ENCODE measurements at places on chromosomes 5 and 9.

DNA sequence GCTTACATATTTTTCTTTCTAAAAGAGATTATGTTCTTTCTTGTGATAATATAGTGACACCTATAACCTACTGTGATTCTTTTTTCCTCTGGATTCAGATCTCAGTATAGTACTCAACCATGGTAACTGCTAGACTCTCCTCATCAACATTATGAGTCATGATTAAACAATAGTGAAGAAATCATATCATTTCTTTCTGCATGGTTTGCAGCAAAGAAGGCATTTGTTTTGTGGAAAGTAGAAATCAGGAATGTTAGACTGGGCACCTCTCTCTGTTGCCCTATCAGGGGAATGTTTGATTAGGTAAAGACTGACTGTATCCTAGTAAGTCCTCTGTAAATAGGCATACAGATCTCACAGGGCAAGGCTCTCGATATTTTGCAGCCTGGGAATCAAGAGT is 25.6 kb upstream of the SMC2 start:
- H3K27me3 ChIP-seq = peaks cover 12% of the 10 kb centered on the region
- no peaks in the 10 kb centered on the region for H3K4me1 ChIP-seq
- H3K4me3 ChIP-seq = no peak overlapping the region
- no peaks in the 10 kb centered on the region for H3K36me3 ChIP-seq
- DNase-seq = no peak
- no peak overlapping the region for H3K27ac ChIP-seq

DNA sequence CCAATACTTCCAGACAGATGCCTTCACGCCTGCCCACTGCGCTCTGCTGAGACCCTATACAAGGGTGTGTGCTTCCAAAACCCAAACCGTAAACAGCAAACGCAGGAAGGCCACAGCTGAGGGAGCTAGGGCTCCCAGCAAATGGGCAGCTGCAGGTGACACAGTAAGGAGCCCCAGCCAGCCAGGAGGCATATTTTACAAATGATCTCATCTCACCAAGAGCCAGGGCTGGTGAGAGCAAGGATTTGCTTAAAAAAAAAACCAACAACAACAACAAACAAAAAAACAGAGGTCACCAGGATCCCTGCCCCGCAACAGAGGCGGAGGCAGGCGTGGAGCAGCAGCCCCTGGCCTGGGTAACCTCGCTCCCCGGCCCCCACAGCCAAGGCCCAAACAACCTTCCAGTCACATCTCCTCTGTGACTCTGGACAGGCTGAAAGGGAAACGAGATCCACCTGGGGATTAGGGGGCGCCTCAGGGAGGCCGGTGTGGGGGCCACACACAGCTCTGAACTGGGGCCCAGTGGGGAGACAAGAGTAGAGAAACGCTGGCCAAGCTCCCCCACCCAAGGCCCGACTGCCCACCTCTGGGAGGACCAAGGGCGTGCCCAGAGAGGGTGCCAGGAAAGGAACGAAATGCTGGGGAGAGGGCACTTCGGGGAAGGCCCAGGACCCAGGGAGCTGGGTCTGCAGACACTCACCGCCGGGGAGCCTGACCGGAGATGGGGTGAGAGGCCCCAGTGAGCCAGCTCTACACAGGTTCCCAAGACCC is 3.3 kb downstream of the NACC2 start:
- H3K27ac ChIP-seq = peak overlapping the region; percentile 51
- H3K4me3 ChIP-seq = peak overlapping the region; percentile 21
- H3K27me3 ChIP-seq = no peaks in the 10 kb centered on the region
- H3K4me1 ChIP-seq = peaks cover 22% of the 10 kb centered on the region
- H3K36me3 ChIP-seq = peaks cover 3% of the 10 kb centered on the region

GRCh38 chr5:175021841-175022625 is 297.7 kb downstream of the MSX2 start:
- DNase-seq = no peak
- no peak overlapping the region for H3K4me3 ChIP-seq
- peaks cover 6% of the 10 kb centered on the region for H3K27me3 ChIP-seq
- no peaks in the 10 kb centered on the region for H3K36me3 ChIP-seq

DNA sequence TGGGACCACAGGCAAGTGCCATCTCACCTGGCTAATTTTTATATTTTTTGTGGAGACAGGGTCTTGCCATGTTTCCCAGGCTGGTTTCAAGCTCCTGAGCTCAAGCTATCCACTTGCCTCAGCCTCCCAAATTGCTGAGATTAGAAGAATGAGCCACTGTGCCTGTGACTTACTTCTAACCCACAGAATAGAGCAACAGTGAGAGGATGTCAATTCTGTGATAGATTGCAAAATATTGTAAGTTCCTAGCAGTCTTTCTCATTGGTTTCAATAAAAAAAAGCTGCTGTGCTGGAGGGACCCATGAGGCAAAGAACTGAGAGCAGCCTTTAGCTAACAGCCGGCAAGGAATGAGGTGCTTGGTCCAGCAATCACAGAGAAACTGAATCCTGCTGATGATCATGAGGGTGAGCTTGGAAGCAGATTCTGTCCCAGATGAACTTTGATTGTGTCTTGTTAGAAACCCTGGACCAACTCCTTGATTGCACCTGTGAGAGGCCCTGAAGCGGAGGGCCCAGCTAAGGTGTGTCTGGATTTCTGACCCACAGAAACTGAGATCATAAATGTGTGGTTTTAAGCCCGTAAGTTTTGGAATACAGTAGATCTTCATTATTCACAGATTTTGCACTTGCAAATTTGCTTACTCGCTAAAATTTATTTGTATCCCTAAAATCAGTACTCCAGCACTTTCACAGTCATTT is 149.7 kb downstream of the GCNT1 start:
- no peaks in the 10 kb centered on the region for H3K4me1 ChIP-seq
- no peak overlapping the region for H3K4me3 ChIP-seq

DNA sequence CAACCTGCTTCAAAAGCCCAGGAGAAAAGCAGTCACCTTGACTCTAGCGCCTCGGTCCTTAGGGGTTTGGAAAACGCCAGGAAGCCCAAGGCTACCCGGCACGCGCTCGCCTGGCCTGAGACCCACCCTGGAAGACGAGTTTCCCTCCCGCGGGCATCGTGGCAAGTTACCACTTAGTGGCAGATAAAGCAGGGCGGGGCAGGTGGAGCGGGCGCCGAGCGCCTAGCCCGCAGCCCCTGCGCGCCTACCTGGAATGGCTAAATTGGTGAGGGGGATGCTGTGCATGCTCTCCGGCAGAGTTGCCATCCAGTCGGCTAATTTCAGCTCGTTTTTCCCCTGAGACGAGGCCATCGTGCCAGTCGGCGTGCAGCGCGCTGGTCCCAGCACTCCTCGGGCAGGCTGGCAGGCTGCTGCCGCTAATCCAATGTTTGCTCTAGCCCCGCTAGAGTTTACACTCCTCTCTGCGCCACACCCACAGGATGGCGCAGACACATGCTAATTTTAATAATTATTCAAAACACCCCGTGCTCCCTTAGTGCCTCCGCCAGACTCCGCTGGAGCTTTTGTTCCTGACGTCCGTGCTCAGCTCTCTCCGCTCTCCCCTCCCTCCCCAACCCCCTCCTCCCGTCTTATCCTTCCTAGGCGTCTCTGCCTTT is at the start of gene PLCXD3:
PLCXD3 (minus strand) TSS at position 426 of the 656 bp plus-strand sequence; CDS start at position 351, 75 bp downstream.
- no peak for DNase-seq
- H3K4me1 ChIP-seq = no peaks in the 10 kb centered on the region
- no peaks in the 10 kb centered on the region for H3K36me3 ChIP-seq

DNA sequence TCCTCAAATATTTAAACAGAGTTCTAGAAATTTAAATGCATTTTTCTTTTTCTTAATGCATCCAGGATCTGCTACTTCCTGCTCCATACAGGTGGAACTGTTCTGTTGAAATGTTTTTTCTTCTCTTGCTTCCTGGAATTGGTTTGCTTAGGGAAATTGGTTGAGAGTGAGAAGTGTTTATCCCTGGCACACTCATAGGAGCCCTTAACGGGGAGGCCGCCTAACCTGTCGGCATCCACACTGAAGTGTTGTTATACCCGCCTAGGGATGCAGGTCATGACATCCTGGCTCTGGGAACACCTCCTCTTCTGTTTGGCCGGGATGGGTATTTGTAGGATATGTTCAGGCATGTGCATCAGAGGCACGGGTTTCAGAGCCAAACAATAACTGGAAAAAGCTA is 239.7 kb downstream of the GADD45G start:
- H3K27ac ChIP-seq = no peak overlapping the region
- peaks cover 2% of the 10 kb centered on the region for H3K36me3 ChIP-seq
- H3K4me3 ChIP-seq = no peak overlapping the region
- no peak for DNase-seq
- H3K27me3 ChIP-seq = peaks cover 16% of the 10 kb centered on the region

DNA sequence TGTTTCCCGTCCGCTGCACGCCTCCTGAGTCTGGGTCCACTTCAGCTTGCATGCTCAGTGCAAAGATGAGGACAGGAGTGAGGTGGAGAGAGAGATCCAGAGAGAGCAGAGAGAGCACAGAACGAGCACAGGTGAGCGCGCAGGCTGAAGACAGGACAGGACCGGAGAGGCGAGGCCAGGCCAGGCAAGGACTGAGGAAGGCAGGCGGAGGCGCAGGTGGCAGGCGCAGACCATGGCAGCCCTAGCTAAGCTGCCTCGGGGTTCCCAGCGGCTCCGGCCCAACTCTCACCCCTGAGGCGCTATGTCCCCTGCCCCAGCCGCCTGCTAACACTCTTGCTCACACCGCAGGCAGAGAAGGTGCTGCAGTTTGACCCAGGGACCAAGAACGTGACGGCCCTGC is 9.7 kb downstream of the GRIN1 start:
- no peak overlapping the region for H3K27ac ChIP-seq
- peaks cover 19% of the 10 kb centered on the region for H3K27me3 ChIP-seq
- no peaks in the 10 kb centered on the region for H3K4me1 ChIP-seq
- DNase-seq = no peak
- no peak overlapping the region for H3K4me3 ChIP-seq

DNA sequence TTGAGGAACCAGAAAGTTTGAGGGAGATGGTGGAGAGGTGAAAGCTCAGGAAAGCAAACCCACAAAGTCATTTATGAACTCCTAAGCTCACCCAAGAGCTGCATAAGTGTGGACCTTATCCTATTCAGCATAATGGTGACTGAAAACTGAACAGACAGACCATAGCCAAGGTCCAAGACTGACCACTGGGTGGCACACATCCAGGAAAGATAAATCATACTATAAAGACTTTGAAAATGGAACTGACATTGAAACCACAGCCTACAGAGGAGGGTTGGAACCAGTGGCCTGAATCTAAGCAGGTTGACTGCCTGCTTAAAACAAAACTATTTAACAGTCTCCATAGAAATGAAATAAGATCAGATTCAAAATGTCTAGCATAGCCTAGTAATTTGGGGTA is 121.0 kb upstream of the RGS7BP start:
- H3K4me3 ChIP-seq = no peak overlapping the region
- no peaks in the 10 kb centered on the region for H3K27me3 ChIP-seq
- H3K36me3 ChIP-seq = no peaks in the 10 kb centered on the region
- H3K4me1 ChIP-seq = no peaks in the 10 kb centered on the region
- H3K27ac ChIP-seq = no peak overlapping the region
